GM23248 (cell line): ENCODE measurements at places on chromosomes 11 and 22. TPM values are rescaled to one million over a fixed set of nuclear protein-coding genes. Genes with fewer than 3 reads are reported as not detected.

- H3K27me3 ChIP-seq: no peaks in the 10 kb centered on the region
- no peak for DNase-seq
- H3K4me1 ChIP-seq: no peaks in the 10 kb centered on the region
- no peak overlapping the region for H3K27ac ChIP-seq
Observed at GRCh38 chr11:64564419-64564818, 26.6 kb upstream of the SLC22A12 start.

- H3K27me3 ChIP-seq: no peaks in the 10 kb centered on the region
- H3K27ac ChIP-seq: no peak overlapping the region
- H3K36me3 ChIP-seq: no peaks in the 10 kb centered on the region
- H3K4me3 ChIP-seq: no peak overlapping the region
- no peak for DNase-seq
- no peaks in the 10 kb centered on the region for H3K4me1 ChIP-seq
Observed at GRCh38 chr11:2675540-2675939, 24.3 kb downstream of the KCNQ1OT1 start.

DNA sequence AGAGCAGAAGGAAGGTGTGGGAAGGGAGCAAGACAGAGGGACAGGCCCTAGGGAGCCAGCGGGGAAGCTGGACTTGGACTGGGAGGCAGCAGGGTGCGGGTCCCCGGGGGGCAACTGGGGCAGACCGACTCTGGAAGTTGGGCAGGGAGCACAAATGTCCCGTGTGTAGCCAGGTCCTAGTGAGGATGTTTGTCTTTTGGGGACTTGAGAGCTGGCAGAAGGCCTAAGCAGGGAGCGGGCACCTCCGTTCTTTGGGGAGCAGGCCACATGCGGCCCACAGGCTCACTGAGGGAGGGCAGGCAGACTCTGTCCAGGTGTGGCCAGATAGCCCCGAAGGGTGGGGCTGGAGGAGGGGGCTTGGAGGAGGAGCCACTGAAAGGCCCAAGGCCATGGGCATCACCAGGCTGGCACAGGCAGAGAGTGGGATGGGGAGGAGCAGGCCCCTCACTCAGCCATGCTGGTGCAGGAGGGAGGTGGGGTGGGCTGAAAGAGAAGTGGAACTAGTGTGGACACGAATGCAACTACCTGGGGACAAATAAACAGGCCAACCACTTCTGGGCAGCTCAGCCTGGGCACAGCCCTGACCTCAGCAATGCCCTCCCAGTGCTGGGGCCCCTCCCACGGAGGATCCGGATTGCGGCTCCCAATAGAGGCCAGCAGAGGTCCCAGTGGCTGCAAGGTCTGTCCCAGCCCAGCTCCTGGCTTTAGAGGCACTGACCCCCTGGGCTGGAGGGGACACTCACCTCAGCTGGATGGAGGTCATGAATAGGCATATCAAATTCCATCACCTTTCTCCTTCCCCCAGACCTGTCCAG, 1.3 kb upstream of the SCARF2 start:
- no peaks in the 10 kb centered on the region for H3K36me3 ChIP-seq
- H3K27me3 ChIP-seq: no peaks in the 10 kb centered on the region
- H3K27ac ChIP-seq: peak overlapping the region; percentile 45; the same call in 1 of the 2 replicates
- peak overlapping the region; percentile 95 for H3K4me3 ChIP-seq
- DNase-seq: peak; percentile 76
- H3K4me1 ChIP-seq: peaks cover 11% of the 10 kb centered on the region

The MFRP gene
- 0.13 TPM in 1 of 2 replicates, not detected in the other for total RNA-seq

The C11orf21 gene
- total RNA-seq: not detected in 2 replicates

DNA sequence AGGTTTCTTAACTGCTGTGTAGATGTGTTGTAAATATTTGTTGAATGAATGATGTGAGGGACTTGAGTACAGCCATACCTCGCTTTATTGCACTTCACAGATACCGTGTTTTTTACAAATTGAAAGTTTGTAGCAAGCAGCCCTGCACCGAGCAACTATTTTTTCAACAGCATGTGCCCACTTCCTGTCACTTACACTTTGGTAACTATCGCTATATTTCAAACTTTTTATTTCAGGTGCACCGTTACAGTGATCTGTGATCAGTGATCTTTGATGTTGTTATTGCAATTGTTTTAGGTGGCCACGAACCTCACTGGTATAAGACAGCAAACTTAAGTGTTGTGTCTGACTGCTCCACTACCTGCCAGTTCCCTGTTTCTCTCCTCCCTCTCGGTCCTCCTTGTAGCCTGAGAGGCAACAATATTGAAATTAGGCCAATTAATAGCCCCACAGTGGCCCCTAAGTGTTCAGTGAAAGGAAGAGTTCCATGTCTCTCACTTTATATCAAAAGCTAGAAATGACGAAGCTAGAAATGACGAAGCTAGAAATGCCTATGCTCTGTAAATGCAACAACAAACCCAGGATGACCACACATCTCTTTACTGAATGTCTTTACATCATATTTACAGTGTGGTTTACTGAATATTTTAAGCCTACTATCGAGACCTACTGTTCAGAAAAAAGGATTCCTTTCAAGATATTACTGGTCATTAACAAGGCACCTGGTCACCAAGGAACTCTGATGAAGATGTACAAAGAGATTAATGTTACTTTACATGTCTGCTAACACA, 1.0 kb downstream of the SFI1 start:
- H3K27me3 ChIP-seq: no peaks in the 10 kb centered on the region
- no peaks in the 10 kb centered on the region for H3K36me3 ChIP-seq
- no peaks in the 10 kb centered on the region for H3K4me1 ChIP-seq
- no peak overlapping the region for H3K27ac ChIP-seq
- peak overlapping the region; percentile 95 for H3K4me3 ChIP-seq

GRCh38 chr11:44708009-44708408, 18.8 kb upstream of the TSPAN18 start:
- no peak overlapping the region for H3K4me3 ChIP-seq
- peaks cover 14% of the 10 kb centered on the region for H3K27me3 ChIP-seq
- no peak for DNase-seq

DNA sequence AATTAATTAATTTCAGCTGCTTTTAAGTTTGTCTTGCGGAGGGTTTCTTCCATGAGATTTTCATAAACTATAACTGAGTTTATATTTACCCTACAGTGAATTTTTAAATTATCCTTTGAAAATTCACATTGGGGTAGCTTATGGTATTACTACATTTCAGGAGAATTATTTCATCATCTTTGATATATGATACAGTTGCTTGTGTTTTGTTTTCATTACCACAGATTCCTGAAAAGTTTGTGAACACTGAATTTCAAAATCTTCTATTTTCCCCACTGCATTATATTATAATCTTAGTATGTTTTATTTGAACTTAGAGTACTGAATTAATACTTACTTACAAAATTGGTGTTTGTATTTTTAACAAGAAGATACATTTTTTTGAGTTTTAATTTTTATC, 24.4 kb downstream of the METTL15 start:
- peaks cover 10% of the 10 kb centered on the region for H3K4me1 ChIP-seq
- H3K36me3 ChIP-seq: peaks cover 20% of the 10 kb centered on the region
- H3K27me3 ChIP-seq: no peaks in the 10 kb centered on the region
- H3K4me3 ChIP-seq: no peak overlapping the region
- H3K27ac ChIP-seq: no peak overlapping the region

GRCh38 chr22:44441401-44442185, 56.4 kb downstream of the RTL6 start:
- no peaks in the 10 kb centered on the region for H3K4me1 ChIP-seq
- no peak overlapping the region for H3K4me3 ChIP-seq
- H3K27me3 ChIP-seq: no peaks in the 10 kb centered on the region
- no peaks in the 10 kb centered on the region for H3K36me3 ChIP-seq
- DNase-seq: no peak
- no peak overlapping the region for H3K27ac ChIP-seq

DNA sequence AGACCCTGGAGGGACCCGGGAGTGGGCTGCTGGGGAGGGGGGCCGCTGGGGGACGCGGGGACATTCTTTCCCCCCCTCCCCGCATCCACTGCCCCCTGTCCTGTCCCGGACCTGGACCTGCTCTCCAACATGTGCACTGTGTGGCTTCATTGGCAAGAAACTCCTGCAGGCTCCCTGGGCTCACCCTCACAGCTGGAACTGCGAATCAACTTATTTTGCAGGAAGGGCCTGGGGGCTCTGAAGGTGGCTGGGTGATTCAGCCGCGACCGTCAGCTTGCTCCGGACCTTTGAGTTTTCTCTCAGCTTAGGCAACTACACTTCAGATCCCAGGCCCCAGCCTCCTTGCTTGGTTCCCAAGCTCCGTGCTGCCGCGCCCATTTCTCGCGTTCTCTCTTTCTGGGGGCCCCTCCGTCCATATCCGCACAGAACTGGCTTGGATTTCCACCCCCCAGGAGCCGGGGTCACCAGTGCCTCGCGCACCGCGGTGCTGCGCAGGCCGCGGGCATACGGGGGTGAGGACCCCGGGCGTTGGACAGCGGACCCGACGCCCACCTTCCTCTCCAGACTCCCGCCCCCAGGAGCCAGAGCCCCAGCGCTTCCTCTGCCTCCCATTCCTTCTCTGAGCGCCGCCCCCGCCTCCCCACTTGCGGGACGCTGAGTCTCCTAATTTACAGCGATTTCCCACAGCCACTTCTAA, 471 bp upstream of the AHNAK start:
- H3K4me3 ChIP-seq: peak overlapping the region; percentile 96
- H3K27me3 ChIP-seq: no peaks in the 10 kb centered on the region
- DNase-seq: peak; percentile 86
- peaks cover 15% of the 10 kb centered on the region for H3K4me1 ChIP-seq

DNA sequence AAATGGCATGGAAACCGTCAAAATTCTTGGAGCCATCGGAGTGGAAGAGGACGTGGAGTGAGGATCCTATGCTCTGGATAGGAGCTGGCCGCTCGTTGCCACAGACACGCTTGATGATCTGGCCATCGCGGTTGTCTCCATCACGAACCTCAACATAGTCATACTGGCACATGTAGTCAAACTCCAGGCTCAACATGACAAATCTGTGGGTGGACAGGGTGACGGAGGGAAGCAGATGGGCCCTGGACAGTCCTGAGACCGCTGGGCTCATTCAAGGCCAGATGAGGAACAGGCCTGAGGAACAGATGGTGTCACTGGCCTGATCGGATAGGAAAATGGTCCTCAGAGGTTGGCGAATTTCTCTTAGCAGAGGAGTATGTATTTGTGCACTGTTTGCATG, 51.3 kb upstream of the SLC1A2 start:
- no peak overlapping the region for H3K27ac ChIP-seq
- peaks cover 6% of the 10 kb centered on the region for H3K4me1 ChIP-seq
- peaks cover 33% of the 10 kb centered on the region for H3K36me3 ChIP-seq
- DNase-seq: no peak
- H3K4me3 ChIP-seq: no peak overlapping the region
- no peaks in the 10 kb centered on the region for H3K27me3 ChIP-seq

DNA sequence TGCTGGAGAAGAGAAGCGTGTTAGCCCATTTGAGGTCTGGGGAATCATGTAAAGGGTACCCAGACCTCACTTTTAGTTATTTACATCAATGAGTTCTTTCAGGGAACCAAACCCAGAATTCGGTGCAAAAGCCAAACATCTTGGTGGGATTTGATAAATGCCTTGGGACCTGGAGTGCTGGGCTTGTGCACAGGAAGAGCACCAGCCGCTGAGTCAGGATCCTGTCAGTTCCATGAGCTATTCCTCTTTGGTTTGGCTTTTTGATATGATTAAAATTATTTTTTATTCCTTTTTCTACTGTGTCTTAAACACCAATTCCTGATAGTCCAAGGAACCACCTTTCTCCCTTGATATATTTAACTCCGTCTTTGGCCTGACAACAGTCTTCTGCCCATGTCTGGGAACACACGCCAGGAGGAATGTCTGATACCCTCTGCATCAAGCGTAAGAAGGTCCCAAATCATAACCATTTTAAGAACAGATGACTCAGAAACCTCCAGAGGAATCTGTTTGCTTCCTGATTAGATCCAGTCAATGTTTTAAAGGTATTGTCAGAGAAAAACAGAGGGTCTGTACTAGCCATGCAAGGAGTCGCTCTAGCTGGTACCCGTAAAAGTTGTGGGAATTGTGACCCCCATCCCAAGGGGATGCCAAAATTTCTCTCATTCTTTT, 65.2 kb downstream of the ALX4 start:
- no peaks in the 10 kb centered on the region for H3K27me3 ChIP-seq
- no peak overlapping the region for H3K4me3 ChIP-seq
- no peak overlapping the region for H3K27ac ChIP-seq
- H3K36me3 ChIP-seq: no peaks in the 10 kb centered on the region

DNA sequence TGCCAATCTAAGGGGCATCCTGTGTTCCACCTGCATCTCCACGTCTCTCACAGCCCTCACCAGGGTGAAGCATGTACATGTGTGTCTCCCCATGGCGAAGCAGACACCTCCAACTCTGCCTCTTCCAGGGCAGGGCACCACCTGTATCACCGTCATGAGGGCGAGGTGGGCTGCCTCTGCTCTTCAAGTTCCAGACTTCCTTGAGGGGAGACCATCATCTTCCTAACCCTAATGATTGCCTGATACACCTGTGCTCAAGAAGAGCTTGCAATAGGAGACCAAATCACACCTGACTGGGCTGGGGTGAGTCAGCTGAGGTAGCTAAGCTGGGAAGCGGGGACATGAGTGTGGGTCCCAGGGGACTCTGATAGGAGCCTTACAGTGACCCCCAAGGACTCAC, 43.7 kb downstream of the GAB4 start:
- no peak for DNase-seq
- H3K4me3 ChIP-seq: no peak overlapping the region
- no peaks in the 10 kb centered on the region for H3K36me3 ChIP-seq
- no peak overlapping the region for H3K27ac ChIP-seq

- H3K27ac ChIP-seq: peak overlapping the region; percentile 26
- H3K36me3 ChIP-seq: no peaks in the 10 kb centered on the region
- H3K4me1 ChIP-seq: peaks cover 22% of the 10 kb centered on the region
- peak overlapping the region; percentile 38 for H3K4me3 ChIP-seq
Observed at GRCh38 chr11:102323542-102324251, 6.4 kb downstream of the BIRC3 start.

GRCh38 chr11:133948711-133949110, 8.1 kb downstream of the IGSF9B start:
- no peak overlapping the region for H3K4me3 ChIP-seq
- H3K36me3 ChIP-seq: no peaks in the 10 kb centered on the region
- peaks cover 8% of the 10 kb centered on the region; the same call in 1 of the 2 replicates for H3K4me1 ChIP-seq
- no peak for DNase-seq
- peaks cover 13% of the 10 kb centered on the region; the same call in 1 of the 2 replicates for H3K27me3 ChIP-seq

GRCh38 chr11:118485273-118485672, 42.0 kb upstream of the TTC36 start:
- no peaks in the 10 kb centered on the region for H3K4me1 ChIP-seq
- peaks cover 87% of the 10 kb centered on the region for H3K36me3 ChIP-seq
- DNase-seq: peak; percentile 20
- H3K4me3 ChIP-seq: no peak overlapping the region

DNA sequence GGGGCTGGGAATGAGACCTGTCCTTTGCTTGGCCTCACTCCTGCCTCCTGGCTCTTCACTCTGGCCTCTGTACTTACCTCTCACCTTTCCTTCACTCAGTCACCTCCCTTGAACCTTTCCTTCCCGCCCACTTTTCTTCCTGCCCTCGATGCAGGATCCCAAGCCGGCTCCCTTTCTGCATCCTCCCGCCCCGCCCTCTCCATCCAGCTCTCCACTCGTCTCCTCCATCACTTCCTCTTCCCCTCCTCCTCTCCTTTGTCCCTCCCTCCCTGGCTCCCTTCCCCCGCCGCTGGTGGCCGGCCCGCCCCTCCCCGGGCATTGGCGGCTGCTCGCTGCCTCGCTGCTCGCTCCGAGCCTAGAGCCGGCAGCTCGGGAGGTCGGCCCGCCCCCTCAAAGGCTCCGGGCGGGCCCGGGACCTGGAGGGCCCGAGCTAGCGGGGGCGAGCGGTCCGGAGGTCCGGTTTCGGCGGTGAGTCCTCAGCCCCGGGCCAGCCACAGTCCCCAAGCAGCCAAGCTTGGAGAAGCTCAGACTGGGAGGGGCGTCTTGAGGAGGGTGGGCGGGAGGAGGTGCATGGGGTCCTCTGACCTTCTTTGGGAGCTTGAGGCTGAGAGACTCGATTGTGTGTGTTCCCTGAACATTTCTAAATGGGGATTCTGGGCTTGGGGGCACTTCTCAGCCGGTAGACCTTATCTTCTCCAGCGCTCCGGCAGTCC, 13.8 kb downstream of the PHLDB1 start:
- H3K4me1 ChIP-seq: peaks cover 71% of the 10 kb centered on the region
- no peaks in the 10 kb centered on the region for H3K27me3 ChIP-seq
- H3K36me3 ChIP-seq: peaks cover 16% of the 10 kb centered on the region
